ENCODE measurements at places on chromosomes 7 and 10. TPM values are rescaled to one million over a fixed set of nuclear protein-coding genes. Genes with fewer than 3 reads are reported as not detected.
A peak's percentile ranks its signal among the peaks of the same experiment; 100 is the strongest.

DNA sequence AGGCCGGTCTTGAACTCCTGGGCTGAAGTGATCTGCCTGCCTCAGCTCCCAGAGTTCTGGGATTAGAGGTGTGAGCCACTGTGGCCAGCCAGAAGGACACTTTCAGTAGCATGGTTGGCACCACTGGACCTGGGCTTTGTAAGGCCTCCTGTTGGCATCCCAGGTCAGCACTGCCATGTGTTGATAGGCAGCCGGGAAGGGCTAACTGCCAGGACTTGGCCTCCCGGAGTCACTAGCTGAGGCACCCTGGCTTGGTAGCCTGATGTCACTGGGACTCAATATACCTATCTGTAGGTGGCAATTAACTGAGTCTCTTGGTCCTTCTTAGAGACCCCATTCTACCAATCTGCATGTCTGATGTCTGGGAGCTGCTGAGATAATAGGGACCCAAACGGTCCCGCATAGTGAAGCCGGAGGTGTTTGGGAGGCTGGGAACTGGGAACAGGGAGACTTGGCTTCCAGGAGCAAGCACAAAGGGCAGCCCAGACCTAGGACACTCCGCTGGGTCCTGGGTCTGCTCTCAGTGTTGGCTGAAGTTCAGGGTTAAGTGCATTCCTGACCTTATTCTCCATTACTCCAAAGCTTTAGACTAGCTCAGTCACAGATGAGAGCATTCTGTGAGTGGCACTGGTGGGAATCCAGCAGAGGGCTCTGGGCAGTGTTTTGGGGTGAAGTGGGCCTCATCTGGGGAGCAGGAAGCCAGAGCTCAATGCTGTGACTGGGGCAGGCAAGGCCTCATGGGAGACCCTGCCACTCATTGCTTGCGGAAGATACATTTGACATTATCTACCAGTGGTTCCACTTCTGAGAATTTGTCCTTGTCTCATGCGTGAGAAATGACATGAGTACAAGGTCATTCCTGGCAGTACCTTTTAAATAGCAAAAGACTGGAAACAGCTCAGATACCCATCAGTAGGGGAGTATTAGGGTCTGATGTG lies 2.7 kb downstream of the LHPP start:
- DNase-seq, result no peak
- no peaks in the 10 kb centered on the region for H3K27me3 ChIP-seq
- H3K4me3 ChIP-seq, result no peak overlapping the region
- no peaks in the 10 kb centered on the region for H3K36me3 ChIP-seq
- H3K4me1 ChIP-seq, result no peaks in the 10 kb centered on the region
- no peak overlapping the region for H3K27ac ChIP-seq

- no peaks in the 10 kb centered on the region for H3K36me3 ChIP-seq
- DNase-seq, result no peak
- H3K4me1 ChIP-seq, result peaks cover 3% of the 10 kb centered on the region
- H3K27me3 ChIP-seq, result no peaks in the 10 kb centered on the region
- no peak overlapping the region for H3K27ac ChIP-seq
These were observed 49.9 kb upstream of the TMEM248 start for GRCh38 chr7:66871076-66871475.

DNA sequence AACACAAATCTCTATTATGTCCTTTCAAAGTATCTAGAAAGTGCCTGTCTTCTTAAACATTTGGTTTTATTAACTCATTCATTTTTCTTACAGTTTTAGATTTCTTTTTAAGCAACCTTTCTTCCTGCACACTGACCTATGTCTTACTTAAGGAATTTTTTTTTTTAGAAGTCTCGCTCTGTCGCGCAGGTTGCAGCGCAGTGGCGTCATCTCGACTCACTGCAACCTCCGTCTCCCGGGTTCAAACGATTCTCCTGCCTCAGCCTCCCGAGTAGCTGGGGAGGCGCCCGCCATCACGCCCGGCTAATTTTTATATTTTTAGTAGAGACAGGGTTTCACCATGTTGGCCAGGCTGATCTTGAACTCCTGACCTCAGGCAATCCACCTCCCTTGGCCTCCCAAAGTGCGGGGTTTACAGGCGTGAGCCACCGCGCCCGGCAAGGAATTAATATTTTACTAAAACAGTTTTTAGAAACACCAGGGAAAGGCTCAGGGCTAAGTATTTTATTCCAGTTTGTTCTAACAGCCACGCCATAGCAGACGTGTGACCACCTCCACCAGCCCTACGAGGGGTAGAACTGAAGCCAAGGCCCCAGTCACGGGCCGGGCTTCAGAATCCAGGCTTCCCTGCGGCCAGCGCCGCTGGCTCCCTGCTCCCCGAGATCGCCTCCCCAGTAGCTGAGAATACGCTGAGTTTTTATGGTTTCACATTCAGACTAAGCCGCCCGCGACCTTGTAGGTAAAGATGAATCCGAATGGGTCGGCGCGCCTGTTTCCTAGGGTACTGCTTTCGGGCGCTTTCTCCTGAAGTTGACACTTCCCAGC lies 941 bp upstream of the LUC7L2 start:
- H3K27ac ChIP-seq, result peak overlapping the region; percentile 100
- no peak for DNase-seq
- H3K27me3 ChIP-seq, result no peaks in the 10 kb centered on the region
- peak overlapping the region; percentile 92 for H3K4me3 ChIP-seq

Gene MYL7
- 2.6 TPM for total RNA-seq

DNA sequence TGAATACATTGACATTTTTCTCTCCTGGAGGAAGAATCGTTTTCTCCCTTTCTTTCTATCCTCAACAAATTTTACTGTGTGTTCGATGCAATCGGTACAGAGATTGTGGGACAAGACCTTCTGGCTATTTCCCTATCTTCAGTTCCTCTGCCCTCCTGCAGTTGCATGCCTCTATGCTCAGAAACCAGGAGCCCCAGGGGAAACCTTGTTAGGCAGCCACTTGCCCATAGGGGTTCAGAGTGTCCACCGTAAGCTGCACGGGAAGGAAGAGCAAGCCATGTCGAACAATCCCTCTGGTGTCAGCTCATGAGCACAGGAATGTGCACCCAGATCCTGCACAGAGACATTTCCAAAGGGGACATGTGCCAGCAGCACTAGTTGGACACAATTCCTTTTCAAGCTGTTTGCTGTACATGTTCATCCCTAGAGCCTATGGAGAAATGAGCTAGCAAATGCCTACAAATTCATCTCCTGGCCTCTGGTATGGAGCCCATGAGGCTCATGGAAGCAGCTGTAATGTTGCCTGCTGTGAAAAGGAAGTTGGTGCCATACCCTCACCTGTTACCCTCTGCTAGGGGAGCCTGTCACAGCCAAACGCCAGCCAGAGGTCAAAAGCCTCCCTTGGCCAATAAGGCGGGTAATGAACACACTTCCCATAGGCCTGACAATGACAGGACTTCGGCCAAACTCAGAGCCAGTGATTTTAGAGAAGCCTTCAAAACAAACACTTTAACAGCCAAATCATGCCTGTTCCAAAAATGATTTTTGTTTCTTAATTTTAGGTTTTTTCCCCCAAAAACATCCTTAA lies 35.9 kb upstream of the ASAH2 start:
- no peaks in the 10 kb centered on the region for H3K4me1 ChIP-seq
- DNase-seq, result no peak
- no peaks in the 10 kb centered on the region for H3K36me3 ChIP-seq
- H3K27me3 ChIP-seq, result no peaks in the 10 kb centered on the region
- H3K4me3 ChIP-seq, result no peak overlapping the region

Gene EPO
- total RNA-seq, result not detected

GRCh38 chr7:127927348-127927696 lies 103.9 kb downstream of the LRRC4 start:
- H3K4me1 ChIP-seq, result no peaks in the 10 kb centered on the region
- H3K27me3 ChIP-seq, result no peaks in the 10 kb centered on the region
- no peak overlapping the region for H3K4me3 ChIP-seq
- no peak overlapping the region for H3K27ac ChIP-seq
- DNase-seq, result no peak
- H3K36me3 ChIP-seq, result peaks cover 14% of the 10 kb centered on the region

Gene CPED1
- 35.5 TPM for total RNA-seq

Gene RELN
- 0.39 TPM for total RNA-seq

Gene VIPR2
- 0.39 TPM for total RNA-seq

DNA sequence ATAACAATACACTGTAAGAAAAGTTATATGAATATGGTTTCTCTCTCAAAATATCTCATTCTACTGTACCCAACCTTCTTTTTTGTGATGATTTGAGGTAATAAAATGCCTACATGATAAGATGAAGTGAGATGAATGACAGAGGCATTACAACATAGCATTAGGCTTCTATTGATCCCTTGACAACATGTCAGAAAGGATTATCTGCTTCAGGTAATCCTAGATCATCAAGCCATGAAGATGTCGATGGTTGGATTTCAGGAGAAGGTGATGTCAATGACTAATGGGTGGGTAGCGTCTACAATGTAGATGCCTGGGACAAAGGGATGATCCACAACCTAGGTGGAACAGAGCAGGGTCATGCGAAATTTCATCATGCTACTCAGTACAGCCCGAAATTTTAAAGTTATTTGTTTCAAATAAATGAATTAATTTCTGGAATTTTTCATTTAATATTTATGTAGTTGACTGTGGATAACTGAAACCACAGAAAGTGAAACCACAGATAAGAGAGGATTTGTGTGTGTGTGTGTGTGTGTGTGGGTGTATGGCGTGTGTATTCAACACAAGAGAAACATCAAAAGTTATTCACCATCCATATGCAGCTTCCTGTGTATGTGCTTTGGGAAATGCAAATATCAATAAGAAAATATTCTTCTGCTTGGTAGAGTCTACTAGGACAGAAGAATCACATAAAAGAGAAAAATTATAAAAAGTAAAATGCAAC lies 77.0 kb downstream of the MAGI2 start:
- H3K36me3 ChIP-seq, result no peaks in the 10 kb centered on the region
- H3K4me3 ChIP-seq, result no peak overlapping the region
- no peak overlapping the region for H3K27ac ChIP-seq

Gene GAD2
- not detected for total RNA-seq

- H3K27me3 ChIP-seq, result no peaks in the 10 kb centered on the region
- no peak for DNase-seq
- H3K4me1 ChIP-seq, result peaks cover 51% of the 10 kb centered on the region
- H3K27ac ChIP-seq, result peak overlapping the region; percentile 92
These were observed 72.6 kb downstream of the JAZF1 start for GRCh38 chr7:28107960-28108359.

Gene FAM25A
- total RNA-seq, result not detected

- no peak overlapping the region for H3K4me3 ChIP-seq
- H3K4me1 ChIP-seq, result no peaks in the 10 kb centered on the region
- no peaks in the 10 kb centered on the region for H3K27me3 ChIP-seq
- no peaks in the 10 kb centered on the region for H3K36me3 ChIP-seq
- no peak for DNase-seq
These were observed 85.1 kb downstream of the KLF6 start for GRCh38 chr10:3699916-3700315.

- H3K4me1 ChIP-seq, result no peaks in the 10 kb centered on the region
- no peak overlapping the region for H3K27ac ChIP-seq
- H3K27me3 ChIP-seq, result no peaks in the 10 kb centered on the region
- DNase-seq, result no peak
- H3K36me3 ChIP-seq, result no peaks in the 10 kb centered on the region
- no peak overlapping the region for H3K4me3 ChIP-seq
These were observed 29.7 kb downstream of the C1QL3 start for GRCh38 chr10:16491933-16492332.

DNA sequence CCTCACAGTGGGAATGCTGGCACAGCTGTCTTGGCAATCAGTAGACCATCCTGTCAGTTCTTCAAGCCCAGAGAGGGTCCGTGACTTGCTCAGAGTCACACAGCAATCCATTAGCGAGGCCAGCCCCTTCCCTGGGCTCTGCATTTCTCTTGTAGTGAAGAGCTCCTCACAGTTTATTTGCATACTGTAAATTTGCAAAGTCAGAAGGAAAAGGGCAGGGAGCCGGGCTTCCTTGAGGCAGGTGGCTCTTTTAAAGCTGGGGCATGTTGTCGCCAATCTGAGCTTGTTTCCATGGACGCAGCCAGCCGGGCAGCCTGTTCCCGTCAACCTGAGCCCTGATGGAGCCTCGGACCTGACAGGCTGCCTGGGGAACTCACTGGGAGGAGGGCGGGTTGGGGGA lies 123.4 kb downstream of the CUX1 start:
- H3K4me1 ChIP-seq, result peaks cover 71% of the 10 kb centered on the region
- H3K27ac ChIP-seq, result peak overlapping the region; percentile 76
- no peak overlapping the region for H3K4me3 ChIP-seq

Gene TMEM236
- total RNA-seq, result 0.71 TPM

GRCh38 chr7:102883098-102883860 lies 29.5 kb upstream of the LRRC17 start:
- no peak overlapping the region for H3K4me3 ChIP-seq
- H3K27me3 ChIP-seq, result no peaks in the 10 kb centered on the region

DNA sequence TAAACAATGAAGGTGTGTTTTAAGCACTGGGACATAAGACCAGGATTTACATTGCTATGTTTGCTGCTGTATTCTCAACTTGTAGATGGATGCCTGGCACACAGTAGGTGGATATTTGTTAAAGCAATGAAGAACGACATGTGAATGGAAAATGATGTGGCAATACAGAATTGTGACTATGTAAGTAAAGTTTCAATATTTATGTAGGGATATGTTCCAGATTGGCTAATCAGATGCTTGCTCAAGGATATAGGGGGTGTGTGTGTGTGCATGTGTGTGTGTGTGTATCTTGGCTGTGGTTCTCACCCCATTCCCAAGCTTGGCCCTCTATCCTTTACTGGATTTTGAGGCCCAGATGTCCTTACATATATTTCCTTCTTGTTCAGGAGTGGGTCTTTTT lies 42.7 kb upstream of the LAMB1 start:
- no peaks in the 10 kb centered on the region for H3K4me1 ChIP-seq
- H3K4me3 ChIP-seq, result no peak overlapping the region
- no peak overlapping the region for H3K27ac ChIP-seq
- DNase-seq, result no peak

- DNase-seq, result no peak
- H3K27ac ChIP-seq, result no peak overlapping the region
- H3K36me3 ChIP-seq, result no peaks in the 10 kb centered on the region
- peaks cover 11% of the 10 kb centered on the region for H3K27me3 ChIP-seq
These were observed 4.0 kb downstream of the ITGA8 start for GRCh38 chr10:15715619-15716227.

DNA sequence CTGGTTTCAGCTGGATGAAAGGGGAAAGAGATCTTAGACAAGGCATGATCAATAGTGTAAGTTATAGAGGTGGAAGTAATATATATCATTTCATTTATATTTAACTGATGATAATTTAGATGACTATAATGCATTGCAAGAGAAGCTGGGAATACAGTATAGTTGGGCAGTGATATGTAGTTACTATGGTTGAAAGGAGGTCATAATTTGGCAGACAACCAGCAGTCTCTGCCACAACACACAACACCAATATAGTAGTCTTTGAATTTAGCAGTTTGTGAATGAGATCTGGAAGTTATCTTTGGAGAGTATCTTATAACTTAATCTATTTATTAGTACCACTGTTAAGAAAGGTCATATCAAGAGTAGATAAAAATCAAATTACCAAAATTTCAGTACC lies 39.9 kb downstream of the TAX1BP1 start:
- no peak overlapping the region for H3K4me3 ChIP-seq
- no peaks in the 10 kb centered on the region for H3K27me3 ChIP-seq
- H3K4me1 ChIP-seq, result peaks cover 22% of the 10 kb centered on the region
- H3K27ac ChIP-seq, result no peak overlapping the region
- H3K36me3 ChIP-seq, result no peaks in the 10 kb centered on the region
